ENCODE measurements at places on chromosomes 13 and 19.

DNA sequence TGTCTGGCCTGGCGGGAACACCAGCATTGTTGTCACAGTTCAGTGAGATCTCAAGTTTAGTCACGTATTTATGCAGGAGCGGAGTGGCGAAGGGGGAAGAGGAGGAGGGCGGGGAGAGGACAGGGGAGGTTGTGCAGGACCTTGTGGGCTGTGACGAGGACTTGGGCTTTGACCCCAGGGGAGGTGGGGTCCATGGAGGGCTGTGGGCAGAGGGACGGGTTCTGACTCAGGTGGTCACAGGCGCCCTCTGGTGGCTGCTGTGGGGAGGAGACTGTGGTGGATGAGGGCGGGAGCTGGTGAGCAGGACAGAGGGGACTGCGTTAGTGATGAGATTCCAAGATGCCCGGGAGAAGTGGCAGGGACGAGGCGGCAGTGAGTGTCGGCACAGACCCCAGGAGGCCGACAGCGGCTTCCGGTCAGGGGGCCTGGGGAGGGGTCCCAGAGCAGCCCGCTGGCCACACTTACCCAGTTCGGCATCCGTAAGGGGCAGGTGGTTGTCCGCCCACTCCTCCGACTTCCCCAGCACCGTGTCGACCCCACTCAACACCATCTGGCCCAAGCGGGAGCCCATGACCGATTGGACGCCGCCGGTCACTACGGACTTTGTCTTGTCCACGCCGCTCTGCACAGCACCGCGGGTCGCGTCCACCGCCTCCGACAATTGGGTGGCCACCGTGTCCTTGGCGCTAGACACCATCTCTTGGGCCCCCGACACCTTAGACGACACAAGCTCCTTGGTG is 15.7 kb downstream of the PLIN3 start:
- no peak overlapping the region for H3K27ac ChIP-seq
- H3K4me3 ChIP-seq: no peak overlapping the region
- H3K4me1 ChIP-seq: no peaks in the 10 kb centered on the region
- no peaks in the 10 kb centered on the region for H3K27me3 ChIP-seq
- DNase-seq: peak; percentile 75

- no peaks in the 10 kb centered on the region for H3K27me3 ChIP-seq
- H3K4me3 ChIP-seq: no peak overlapping the region
- no peaks in the 10 kb centered on the region for H3K36me3 ChIP-seq
Observed at GRCh38 chr13:30690282-30691188, 44.8 kb upstream of the ALOX5AP start.

- peaks cover 51% of the 10 kb centered on the region for H3K27me3 ChIP-seq
- H3K27ac ChIP-seq: no peak overlapping the region
- no peak for DNase-seq
- no peak overlapping the region for H3K4me3 ChIP-seq
- H3K4me1 ChIP-seq: no peaks in the 10 kb centered on the region
- H3K36me3 ChIP-seq: no peaks in the 10 kb centered on the region
Observed at GRCh38 chr13:27408074-27408473, 16.3 kb upstream of the GTF3A start.

DNA sequence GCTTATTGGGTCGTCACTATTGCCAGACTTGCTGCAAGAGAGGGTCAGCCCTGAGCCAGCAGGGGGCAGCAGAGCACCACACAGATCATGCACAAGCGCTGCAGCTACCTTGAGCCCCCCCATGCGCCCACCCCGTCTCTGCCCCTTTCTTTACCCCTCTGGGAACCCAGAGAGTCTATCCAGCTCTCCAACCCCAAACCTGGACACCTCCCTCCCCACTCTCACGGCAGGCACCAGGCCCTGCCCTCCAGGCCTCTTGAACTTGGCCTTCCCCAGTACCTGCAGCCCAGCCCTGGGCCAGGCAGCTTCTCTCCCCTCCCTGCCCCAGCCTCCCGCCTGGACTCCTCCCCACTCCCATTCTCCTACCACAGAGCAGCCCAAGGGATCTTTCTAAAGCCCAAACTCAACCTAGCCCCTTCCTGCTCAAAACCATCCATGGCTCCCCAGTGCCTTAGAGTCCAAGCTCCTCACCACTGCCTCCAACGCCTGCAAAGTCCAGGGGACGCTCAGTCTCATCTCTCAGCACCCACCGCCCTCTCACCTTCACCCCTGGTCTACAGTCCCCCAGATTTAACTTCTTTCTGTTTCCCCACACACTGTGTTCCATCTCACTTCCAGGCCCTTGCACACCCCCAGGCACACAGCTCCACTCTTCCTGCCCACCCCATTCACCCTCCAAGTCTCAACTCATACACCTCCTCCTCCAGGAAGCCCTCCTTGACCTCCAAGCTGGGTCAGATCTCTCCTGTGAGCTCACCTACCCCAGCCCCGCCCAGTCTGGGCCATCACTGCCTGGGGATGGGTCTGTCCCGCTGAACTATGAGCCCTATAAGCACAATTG is 9.4 kb upstream of the CEACAM16 start:
- peak; percentile 76 for DNase-seq
- no peak overlapping the region for H3K27ac ChIP-seq
- H3K4me1 ChIP-seq: no peaks in the 10 kb centered on the region
- no peaks in the 10 kb centered on the region for H3K36me3 ChIP-seq
- H3K4me3 ChIP-seq: peak overlapping the region; percentile 11

DNA sequence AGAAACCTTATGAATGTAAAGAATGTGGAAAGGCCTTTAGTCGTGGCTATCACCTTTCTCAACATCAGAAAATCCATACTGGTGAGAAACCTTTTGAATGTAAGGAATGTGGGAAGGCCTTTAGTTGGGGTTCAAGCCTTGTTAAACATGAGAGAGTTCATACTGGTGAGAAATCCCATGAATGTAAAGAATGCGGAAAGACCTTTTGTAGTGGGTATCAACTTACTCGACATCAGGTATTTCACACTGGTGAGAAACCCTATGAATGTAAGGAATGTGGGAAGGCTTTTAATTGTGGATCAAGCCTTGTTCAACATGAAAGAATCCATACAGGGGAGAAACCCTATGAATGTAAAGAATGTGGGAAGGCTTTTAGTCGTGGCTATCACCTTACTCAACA is 20.8 kb downstream of the ZNF283 start:
- peaks cover 30% of the 10 kb centered on the region for H3K36me3 ChIP-seq
- no peaks in the 10 kb centered on the region for H3K27me3 ChIP-seq
- H3K4me3 ChIP-seq: no peak overlapping the region
- no peak for DNase-seq
- no peak overlapping the region for H3K27ac ChIP-seq

GRCh38 chr13:38008636-38009035 is 139.1 kb upstream of the TRPC4 start:
- DNase-seq: peak; percentile 65
- no peaks in the 10 kb centered on the region for H3K27me3 ChIP-seq
- no peaks in the 10 kb centered on the region for H3K36me3 ChIP-seq
- H3K4me3 ChIP-seq: no peak overlapping the region

- no peaks in the 10 kb centered on the region for H3K4me1 ChIP-seq
- DNase-seq: no peak
- no peak overlapping the region for H3K27ac ChIP-seq
- peaks cover 65% of the 10 kb centered on the region for H3K27me3 ChIP-seq
- H3K4me3 ChIP-seq: no peak overlapping the region
- no peaks in the 10 kb centered on the region for H3K36me3 ChIP-seq
Observed at GRCh38 chr19:7729211-7729610, 2.7 kb downstream of the CLEC4G start.

- DNase-seq: peak; percentile 95
- H3K4me1 ChIP-seq: no peaks in the 10 kb centered on the region
- peak within 1 kb of the TSS; percentile 63 for H3K4me3 ChIP-seq
- H3K27me3 ChIP-seq: no peaks in the 10 kb centered on the region
- peak within 1 kb of the TSS; percentile 47 for H3K27ac ChIP-seq
Observed at GRCh38 chr19:11355160-11356073, at the start of gene PLPPR2. Gene PLPPR2 (plus strand): TSS chr19:11355432. CDS start chr19:11357674, 2,242 bp downstream.

- no peak overlapping the region for H3K27ac ChIP-seq
- H3K36me3 ChIP-seq: no peaks in the 10 kb centered on the region
- no peak overlapping the region for H3K4me3 ChIP-seq
- no peaks in the 10 kb centered on the region for H3K4me1 ChIP-seq
Observed at GRCh38 chr13:31236211-31236786, 36.5 kb downstream of the B3GLCT start.

- H3K27ac ChIP-seq: no peak overlapping the region
- H3K4me3 ChIP-seq: no peak overlapping the region
- peaks cover 6% of the 10 kb centered on the region for H3K4me1 ChIP-seq
- no peaks in the 10 kb centered on the region for H3K27me3 ChIP-seq
Observed at GRCh38 chr13:44237881-44238421, 135.7 kb upstream of the SERP2 start.

GRCh38 chr19:18996796-18997394 is 36.4 kb downstream of the SUGP2 start:
- no peak overlapping the region for H3K27ac ChIP-seq
- no peak overlapping the region for H3K4me3 ChIP-seq
- no peak for DNase-seq
- H3K36me3 ChIP-seq: peaks cover 61% of the 10 kb centered on the region

- peaks cover 22% of the 10 kb centered on the region for H3K36me3 ChIP-seq
- no peak overlapping the region for H3K27ac ChIP-seq
- no peaks in the 10 kb centered on the region for H3K27me3 ChIP-seq
- no peak overlapping the region for H3K4me3 ChIP-seq
- H3K4me1 ChIP-seq: peaks cover 7% of the 10 kb centered on the region
Observed at GRCh38 chr19:5139583-5140325, 170.8 kb downstream of the KDM4B start.

DNA sequence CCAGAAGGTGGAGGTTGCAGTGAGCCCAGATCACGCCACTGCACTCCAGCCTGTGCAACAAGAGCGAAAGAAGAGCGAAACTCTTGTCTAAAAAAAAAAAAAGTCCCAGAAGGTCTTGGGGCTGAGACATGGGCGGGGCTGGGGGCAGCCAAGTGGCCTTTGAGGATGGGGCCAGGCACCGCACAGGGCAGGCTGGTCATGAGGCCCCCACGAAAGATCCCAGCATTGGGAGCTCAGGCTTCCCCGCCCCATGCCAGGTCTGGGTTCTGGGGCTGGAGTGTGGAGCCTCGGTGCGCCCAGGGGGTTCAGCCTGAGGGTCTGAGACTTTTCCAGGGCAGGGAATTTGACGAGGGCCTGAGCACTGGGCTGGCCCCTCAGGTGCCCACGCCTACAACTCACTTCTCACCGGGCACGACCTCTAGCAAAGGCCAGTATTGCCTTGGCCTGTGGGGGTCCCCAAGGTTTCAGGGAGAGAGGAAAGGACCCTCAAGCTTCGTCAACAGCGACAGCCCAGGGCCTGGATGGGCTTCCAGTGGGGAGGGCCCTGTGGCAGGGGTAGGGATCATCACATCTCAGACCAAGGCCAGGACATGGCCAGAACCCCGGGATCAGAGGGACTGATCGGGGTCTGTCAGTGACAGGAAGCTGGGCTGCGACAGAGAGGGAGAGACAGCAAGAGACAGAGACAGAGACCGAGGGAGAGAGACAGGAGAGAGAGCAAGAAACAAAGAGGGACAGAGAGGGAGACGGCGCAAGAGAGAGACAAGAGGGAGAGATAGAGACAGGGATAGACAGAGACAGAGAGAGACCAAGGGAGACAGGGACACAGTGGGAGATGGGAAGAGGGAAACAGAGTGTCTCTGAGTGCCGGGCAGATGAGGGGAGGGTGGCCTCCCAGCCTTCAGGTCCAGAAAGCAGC is 7.5 kb upstream of the MEX3D start:
- H3K4me3 ChIP-seq: no peak overlapping the region
- peaks cover 35% of the 10 kb centered on the region for H3K36me3 ChIP-seq
- no peaks in the 10 kb centered on the region for H3K27me3 ChIP-seq
- H3K27ac ChIP-seq: no peak overlapping the region

GRCh38 chr13:58619396-58620113 is 988.0 kb downstream of the PCDH17 start:
- peak overlapping the region; percentile 4 for H3K27ac ChIP-seq
- H3K4me3 ChIP-seq: no peak overlapping the region
- peak; percentile 29 for DNase-seq
- H3K27me3 ChIP-seq: no peaks in the 10 kb centered on the region
- H3K4me1 ChIP-seq: peaks cover 34% of the 10 kb centered on the region

- H3K27ac ChIP-seq: no peak overlapping the region
Observed at GRCh38 chr13:75145927-75146326, 336.0 kb downstream of the TBC1D4 start.

- H3K4me1 ChIP-seq: peaks cover 9% of the 10 kb centered on the region
- no peak for DNase-seq
Observed at GRCh38 chr19:43623889-43624670, 4.7 kb upstream of the ZNF428 start.

DNA sequence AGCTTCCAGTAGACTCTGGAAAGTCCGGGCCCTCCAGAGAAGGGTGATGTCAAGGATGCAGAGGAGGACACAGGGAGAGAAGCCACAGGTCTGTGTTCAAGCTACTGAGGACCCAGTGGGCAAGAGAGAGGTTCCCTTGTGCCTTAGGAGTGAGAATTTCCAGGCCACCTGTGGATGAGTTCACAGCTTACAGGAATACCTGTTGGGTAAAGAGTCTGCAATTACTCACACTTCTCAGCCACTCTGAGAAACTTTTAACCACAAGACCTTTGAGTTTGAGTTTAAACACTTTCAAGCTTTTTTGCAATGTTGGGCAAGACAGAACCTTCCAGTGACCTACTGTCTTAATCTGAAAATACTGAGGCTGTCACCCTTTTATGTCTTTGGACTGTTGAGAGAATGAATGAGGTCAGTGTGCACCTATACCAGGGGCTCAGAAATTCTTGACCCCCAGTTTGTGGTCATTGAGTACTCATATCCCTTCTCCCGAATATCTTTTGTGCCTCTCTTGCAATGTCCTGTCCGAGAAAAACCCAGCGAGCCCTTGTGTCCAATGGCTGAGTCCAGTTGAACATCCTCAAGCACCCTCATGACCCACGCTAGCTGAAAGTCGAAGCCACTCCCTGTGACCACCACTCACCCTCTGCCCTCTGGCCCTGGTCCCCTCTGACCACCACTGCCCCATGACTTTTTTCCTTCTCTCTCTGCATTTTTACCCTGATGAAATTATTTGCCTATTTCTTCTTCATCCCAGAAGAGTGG is 368.5 kb upstream of the ZNF507 start:
- no peaks in the 10 kb centered on the region for H3K27me3 ChIP-seq
- no peak overlapping the region for H3K4me3 ChIP-seq
- H3K4me1 ChIP-seq: no peaks in the 10 kb centered on the region

- H3K4me3 ChIP-seq: no peak overlapping the region
- H3K27ac ChIP-seq: no peak overlapping the region
- no peaks in the 10 kb centered on the region for H3K36me3 ChIP-seq
- no peaks in the 10 kb centered on the region for H3K4me1 ChIP-seq
Observed at GRCh38 chr13:48448959-48449614, 36.2 kb upstream of the LPAR6 start.

DNA sequence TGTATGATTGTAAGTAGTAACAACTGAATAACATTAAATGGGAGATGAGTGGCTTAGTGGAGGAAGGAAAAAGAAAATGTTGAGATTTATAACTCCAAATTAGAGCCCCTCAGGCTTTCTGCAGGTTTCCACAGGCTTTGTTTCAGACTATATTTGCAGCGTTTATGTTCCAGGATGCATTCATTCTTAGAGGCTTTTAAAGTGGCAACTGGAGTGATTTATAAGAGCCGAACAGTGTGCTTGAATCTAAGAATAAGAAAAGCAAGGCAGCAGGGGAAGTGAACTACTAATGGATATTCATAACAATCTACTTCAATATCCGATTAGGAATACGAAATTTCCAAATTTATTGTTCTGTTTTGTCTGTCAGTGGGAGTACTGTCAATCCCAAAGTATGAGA is 91.0 kb downstream of the UFM1 start:
- no peak overlapping the region for H3K4me3 ChIP-seq
- H3K27ac ChIP-seq: no peak overlapping the region
- peak; percentile 28 for DNase-seq
- no peaks in the 10 kb centered on the region for H3K36me3 ChIP-seq
- H3K4me1 ChIP-seq: no peaks in the 10 kb centered on the region

GRCh38 chr13:79482281-79482970 is 1.5 kb downstream of the NDFIP2 start:
- no peak overlapping the region for H3K27ac ChIP-seq
- H3K4me1 ChIP-seq: no peaks in the 10 kb centered on the region
- no peak for DNase-seq
- H3K4me3 ChIP-seq: peak overlapping the region; percentile 70

Data from A673 (cell line).